ENCODE measurements at places on chromosomes 12 and 14.

GRCh38 chr12:100974341-100974740 is 179.8 kb downstream of the ANO4 start:
- no peak for DNase-seq

GRCh38 chr12:69833696-69834095 is 8.7 kb downstream of the MYRFL start:
- DNase-seq: no peak

- no peak for DNase-seq
Measured at GRCh38 chr14:81594012-81594411, 60.4 kb upstream of the SEL1L start.

- no peak for DNase-seq
Measured at GRCh38 chr12:88207921-88208620, 66.0 kb downstream of the TMTC3 start.

DNA sequence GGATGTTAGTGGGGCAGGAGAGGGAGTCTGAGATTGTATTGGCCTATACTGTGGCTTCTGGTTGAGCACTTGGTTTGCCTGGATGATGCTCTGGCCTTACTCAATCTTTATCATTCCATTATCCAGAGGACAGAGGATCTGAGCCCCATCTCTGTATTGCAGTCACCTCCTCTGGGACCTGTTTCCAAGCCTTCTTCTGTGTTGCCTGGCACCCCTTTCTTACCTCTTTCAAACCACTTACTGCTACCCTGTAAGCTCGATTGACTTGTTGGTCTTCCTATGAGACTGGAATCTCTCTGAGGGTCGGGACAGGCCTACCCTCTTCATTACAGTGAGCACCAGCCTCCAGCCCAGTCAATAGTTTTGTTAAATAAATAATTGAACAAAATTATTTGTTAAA is 3.0 kb upstream of the FOS start:
- no peak for DNase-seq

- no peak for DNase-seq
Measured at GRCh38 chr14:72634691-72635616, 258.9 kb downstream of the DPF3 start.

- no peak for DNase-seq
Measured at GRCh38 chr14:71529848-71530247, 402.4 kb upstream of the RGS6 start.

DNA sequence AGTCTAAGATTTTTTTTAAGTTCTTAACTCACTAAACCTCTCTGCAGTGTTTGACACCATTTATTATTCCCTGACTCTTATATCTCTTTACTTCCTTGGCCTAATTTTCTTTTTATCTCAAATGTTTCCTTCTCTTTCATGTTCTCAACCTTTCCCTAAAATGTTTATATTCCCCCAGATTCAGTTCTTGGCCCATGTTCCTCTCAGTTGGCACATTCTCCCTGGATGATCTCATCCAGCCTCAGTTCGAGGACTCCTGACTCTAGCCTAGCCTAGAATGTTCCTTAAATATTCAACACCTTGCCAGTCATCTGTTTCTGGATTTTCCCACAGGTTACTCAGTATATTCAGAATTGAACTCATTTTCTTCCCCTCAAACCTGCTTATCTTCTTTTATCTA is 81.3 kb downstream of the SCN8A start:
- no peak for DNase-seq

- no peak for DNase-seq
Measured at GRCh38 chr12:67562513-67563287, 85.8 kb upstream of the DYRK2 start.

- no peak for DNase-seq
Measured at GRCh38 chr12:119177724-119178380, 879 bp upstream of the HSPB8 start.

DNA sequence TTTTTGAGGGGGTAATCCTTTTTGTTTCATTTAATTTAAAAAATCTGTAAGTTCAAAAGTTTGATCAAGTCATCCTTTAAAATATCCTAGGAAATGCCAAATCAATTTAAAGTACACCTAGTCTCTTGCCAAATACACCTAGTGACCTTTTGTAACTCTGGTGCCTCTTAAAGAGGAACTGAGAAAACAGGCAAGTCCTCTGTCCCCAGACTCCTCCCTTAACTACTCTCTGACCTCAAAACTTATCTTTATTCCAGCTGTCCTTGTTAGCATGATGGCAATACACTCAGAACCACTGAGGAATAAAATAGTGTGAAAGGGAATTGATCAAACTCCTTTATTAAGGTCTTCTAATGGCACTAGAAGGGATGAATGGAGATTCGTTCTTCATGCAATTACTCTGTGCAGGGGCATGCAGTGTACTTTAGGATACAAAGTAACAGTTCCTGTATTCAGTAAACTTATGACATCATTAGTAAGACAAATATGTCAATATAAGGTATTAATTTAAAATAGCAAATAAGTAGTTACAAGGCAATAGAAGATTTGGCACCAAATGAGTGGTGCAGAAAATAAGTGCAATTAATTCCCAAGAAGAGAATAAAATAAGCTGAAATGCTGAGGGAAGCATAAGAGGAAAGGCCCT is 3.3 kb downstream of the FAR2 start:
- no peak for DNase-seq

DNA sequence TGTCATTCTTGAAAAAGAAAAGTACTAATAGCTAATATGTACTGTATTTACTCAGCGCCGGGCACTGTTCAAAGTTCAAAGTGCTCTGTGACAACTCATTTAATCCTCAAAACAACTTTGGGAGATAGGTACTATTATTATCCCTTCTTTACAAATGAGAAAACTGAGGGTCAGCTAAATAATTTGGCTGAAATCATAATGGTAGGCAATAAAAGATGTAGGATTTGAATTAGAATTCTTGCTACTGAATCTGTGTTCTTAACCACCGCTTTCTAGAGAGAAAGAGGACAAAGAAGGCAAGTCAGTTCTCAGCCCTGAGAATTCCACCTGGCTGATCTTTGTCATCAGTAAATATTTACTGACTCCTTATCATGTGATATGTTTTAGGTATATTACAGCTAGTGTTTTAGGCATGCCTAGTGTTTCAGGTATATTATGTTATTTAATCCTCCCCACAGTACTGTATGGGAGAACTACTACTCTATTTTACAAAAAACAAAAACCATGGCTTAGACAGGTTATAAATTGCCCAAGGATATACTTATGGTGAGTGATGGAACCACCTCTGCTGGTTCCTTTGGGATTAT is 205.7 kb upstream of the GZMB start:
- DNase-seq: no peak

- no peak for DNase-seq
Measured at GRCh38 chr14:99383472-99384449, 96.9 kb downstream of the SETD3 start.

- DNase-seq: no peak
Measured at GRCh38 chr12:27810756-27811155, 30.7 kb upstream of the MANSC4 start.

- DNase-seq: no peak
Measured at GRCh38 chr12:230925-231671, 17.1 kb upstream of the SLC6A12 start.

DNA sequence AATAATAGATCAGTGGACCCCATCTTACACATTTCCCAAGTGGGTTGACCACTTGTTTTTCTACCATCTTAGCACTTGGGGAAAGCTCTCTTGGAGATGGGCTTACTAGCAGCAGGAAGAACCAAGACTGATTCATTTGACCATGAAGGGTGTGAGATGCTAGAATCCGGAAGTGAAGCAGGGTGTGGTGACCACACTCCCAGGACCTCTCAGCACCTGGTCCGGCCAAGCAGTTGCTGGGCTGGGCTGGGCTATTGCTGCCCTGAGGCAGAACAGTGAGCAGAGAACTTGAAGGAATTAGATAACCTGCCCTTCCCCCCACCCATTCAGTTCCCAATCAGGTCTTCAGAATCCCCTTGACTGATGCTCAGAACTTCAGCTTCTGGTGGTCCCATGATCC is 24.4 kb downstream of the ADCY6 start:
- no peak for DNase-seq

DNA sequence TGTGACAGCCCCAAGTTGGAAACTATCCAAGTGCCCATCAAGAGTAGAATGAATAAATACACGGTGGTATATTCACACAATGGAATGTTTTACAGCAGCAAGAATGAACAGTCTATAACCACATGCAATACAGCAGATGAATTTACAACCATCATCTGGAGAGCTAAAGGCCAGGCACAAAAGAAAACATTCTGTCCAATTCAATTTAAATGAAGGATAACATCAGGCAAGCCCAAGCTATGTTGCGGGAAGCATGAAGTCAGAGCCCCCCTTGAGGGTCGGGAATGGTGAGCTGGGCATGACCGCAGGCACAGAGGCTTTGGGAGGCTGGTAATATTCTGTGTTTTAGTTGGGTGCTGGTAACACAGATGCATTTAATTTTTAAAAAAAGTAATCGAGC is 76.0 kb downstream of the SYNE3 start:
- no peak for DNase-seq

- no peak for DNase-seq
Measured at GRCh38 chr12:53950437-53950773, 4.3 kb upstream of the HOXC12 start.

- no peak for DNase-seq
Measured at GRCh38 chr14:54728700-54729527, 162.0 kb downstream of the SAMD4A start.

GRCh38 chr12:47740606-47741339 is 15.5 kb upstream of the ENDOU start:
- no peak for DNase-seq

DNA sequence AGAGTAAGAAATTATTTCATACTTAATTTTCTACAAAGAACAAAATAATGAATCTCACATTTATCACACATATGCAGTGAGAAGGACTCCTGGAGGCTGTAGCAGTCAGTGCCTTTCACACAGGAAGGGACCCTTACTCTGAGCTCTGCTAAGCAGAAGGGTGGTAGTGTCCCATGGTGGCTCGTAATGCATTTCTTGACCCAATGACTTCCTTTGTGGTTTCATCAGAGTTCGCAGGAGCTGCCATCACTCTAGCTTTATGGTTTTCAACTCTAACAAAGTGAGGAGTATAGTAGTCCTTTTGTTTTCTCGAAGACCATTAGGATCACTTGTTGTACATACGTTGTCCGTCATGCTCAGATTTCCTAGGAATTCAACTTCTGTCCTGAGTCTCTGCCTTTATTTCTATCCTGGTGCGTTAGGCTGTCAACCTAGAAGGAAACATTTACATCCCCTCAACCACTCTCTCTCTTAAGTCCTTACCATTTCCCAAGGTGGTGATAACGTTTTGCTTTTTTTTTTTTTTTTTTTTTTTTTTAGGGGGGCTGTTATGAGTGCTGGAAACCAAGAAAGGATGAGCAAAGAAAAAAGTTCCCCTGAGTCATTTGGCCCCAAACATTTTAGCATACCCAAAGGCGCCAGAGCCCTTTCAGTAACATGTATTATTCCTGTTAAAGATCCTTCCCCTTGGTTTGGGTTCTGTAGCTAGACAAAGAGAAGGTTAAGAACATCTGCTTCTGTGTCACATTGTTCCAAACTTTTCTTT is 37.2 kb downstream of the GABARAPL1 start:
- DNase-seq: no peak

- DNase-seq: no peak
Measured at GRCh38 chr12:62032870-62033269, 227.3 kb upstream of the USP15 start.

- DNase-seq: no peak
Measured at GRCh38 chr12:131024721-131025120, 71.0 kb downstream of the ADGRD1 start.

- no peak for DNase-seq
Measured at GRCh38 chr12:130978785-130979184, 25.1 kb downstream of the ADGRD1 start.

DNA sequence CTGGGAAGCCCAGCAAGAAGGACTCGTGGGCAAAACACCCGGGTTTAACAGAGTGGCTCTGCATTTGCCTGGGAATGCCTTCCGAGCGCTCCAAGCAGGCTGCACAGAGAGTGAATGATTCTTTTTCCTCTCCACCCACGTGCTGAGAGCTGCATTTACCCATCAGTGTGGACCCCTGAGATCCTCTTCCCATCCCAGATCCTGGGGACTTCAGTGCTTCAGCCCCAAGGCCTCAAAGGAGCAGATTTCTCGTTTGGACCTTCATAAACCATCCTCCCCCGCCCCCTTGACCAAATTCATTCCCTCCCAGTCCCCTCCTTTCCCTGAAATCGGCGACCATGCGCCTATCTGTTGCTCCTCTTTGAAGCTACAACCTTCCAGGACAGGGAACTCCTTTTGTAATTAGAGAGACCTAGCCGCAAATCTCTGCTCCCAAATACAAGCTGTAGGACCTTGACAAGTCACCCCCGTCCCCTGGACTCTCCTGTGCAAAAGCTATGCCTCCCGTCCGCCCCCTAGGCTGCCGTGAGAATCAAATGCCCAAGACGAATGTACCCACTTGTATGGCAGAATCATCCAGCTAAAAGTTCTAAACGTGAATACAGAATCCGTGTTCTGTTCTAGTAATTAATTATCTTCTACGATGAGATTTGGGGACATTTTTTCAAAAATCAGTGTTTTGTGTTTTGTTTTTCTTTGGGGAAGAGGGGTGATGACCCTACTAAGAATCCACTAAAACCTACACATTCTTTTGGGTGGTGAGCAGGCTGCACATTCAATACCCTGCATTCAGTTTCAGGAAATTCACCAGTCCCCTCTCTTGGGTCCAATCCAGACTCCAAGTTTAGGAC is 8.8 kb downstream of the TBX5 start:
- DNase-seq: no peak

- peak; percentile 3 for DNase-seq
Measured at GRCh38 chr14:96424109-96424989, 32.4 kb downstream of the AK7 start.

- no peak for DNase-seq
Measured at GRCh38 chr12:72323881-72324280, 51.7 kb downstream of the TRHDE start.

DNA sequence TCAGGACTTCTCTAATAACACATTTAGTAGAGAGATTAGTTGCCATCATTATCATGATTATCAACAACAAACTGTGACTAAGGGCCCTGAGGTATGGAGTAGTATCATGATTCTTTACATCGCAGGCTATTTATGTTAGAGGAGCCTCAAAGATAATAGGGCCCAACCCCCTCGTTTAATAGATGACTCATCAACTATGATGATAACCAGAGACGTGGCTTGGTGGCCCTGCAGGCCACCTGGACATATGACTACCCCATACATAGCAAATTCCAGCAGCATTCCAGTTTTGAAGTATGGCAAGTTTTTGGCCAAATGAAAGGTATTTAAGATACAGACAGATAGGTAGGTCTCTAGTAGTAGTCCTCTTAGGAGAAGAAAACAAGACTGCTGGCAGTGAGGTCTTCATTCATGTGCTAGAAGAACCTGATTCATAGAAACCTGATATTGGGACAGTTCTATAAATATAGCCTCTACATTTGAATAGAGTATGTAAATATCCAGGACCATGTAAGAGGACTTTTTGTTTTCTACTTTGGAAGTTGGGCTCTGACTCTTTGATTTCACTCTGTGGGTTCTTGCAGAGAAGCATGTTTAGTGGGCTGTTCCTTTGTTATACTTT is 5.6 kb downstream of the RIC8B start:
- DNase-seq: no peak

DNA sequence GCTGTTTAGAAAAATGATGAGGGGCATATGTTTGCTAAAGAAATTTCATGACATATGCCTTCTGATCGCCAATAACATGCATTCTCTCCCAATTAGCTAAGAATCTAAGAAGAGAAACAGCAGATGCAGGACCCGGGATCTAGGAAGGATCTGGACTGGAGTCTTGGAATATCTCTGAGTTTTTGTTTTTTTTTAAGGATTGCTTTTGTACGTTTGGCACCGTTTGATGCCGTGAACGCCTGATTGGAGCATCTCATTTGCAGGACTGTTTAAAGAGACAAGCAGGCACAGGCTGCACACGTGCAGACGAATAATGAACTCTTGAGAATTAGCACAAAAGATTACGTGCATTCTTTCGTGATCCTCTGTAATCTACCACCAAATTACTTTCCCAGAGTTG is 13.6 kb downstream of the EML1 start:
- no peak for DNase-seq
